ENCODE measurements at places on chromosomes 5 and 9.
A peak's percentile ranks its signal among the peaks of the same experiment; 100 is the strongest.

DNA sequence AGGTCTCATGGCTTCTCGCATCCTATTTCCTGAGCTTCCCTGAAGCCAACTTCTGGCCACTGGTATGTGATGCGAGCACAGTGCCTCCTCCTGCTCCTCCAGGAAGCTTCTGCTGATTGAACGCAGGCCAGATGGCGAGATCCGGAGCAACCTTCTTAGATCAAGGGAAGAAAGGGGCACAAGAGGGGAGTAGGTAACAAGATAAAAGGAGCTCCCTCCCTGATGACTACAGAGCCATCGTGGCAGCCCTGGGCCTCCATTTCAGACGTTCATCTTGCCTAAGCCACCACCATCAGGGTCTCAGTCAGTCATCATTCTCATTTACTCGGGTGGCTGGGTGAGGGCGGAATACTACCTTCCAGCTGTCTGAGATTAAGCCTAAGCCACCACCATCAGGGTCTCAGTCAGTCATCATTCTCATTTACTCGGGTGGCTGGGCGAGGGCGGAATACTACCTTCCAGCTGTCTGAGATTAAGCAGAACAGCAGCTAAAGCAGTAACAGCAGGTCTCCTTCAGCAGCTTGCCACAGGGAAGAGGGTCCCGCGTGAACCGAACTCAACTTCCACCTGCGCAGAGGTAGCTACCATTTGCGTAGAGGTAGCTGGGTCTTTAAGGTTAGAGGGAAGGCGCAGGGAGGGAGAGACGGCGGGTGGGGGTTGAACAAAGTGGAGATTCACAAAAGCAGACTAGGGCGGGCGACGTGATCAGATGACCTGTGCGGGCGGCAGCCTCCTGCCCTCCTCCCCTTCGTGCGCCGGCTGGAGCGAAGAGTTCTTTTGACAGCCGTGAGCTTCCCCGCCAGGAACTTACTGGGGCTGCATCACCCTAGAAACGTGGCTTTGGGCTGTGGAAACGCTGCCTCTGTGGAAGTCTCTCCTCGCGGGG lies 27.9 kb upstream of the MGAT1 start:
- DNase-seq: peak; percentile 21

DNA sequence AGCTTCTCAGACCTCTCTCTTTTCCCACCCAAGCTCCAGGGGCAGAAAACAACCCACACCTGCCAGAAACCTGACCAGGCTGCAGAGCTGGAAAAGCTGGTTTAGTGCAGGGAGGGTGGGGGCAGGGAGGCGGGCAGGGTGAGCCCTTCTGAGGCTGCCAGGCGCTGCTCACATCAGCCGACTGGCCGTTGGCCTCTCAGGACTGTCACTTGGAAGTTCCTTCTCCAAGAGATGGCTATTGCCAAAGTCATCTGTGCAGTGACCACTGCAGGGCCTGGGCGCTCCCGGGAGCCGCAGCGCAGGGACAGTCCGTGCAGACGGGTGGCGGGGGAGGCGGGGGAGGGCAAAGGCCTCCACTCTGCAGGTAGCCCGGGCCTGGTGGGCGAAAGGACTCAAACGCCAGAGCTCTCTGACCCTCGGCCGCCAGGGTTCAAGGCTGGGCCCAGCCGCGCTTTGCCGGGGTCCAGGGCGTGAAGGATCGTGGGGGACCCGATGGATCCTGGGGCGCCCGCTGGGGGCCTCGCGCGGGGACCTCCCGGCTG lies 205.0 kb upstream of the IER5L start:
- no peak for DNase-seq

GRCh38 chr9:111961575-111961974 lies 65.0 kb downstream of the UGCG start:
- peak; percentile 5 for DNase-seq

- DNase-seq: no peak
These were observed 563.9 kb upstream of the ADAMTS16 start for GRCh38 chr5:4576161-4576748.

- no peak for DNase-seq
These were observed 79.1 kb upstream of the PLPP6 start for GRCh38 chr9:4583001-4583400.

- no peak for DNase-seq
These were observed 27.1 kb downstream of the LHX6 start for GRCh38 chr9:122201641-122202040.

GRCh38 chr5:110356677-110357076 lies 369.8 kb downstream of the TMEM232 start:
- DNase-seq: no peak

- DNase-seq: no peak
These were observed 275.6 kb upstream of the PAPPA start for GRCh38 chr9:115877852-115878438.

DNA sequence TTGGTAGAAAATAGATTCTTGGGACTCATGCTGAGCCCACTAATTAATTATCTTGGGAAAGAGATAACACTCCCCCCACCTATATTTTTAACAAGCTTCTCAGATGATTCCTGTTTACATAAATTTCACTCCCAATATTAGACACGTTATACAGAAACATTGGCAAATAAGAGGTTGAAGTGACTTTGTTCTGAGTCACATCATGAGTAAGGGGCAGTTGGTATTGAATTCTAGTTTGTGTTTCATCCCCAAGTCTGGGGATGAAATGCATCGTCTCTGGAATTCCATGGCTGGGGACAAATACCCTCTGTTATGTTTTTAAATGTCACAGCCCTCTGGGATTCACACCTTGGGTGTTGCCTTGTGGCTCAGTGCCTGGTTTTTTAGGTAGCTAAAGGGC lies 41.0 kb downstream of the BASP1 start:
- DNase-seq: no peak
